ENCODE measurements at places on chromosomes 1 and 21.
A peak's percentile ranks its signal among the peaks of the same experiment; 100 is the strongest.

GRCh38 chr1:179952186-179952585 is 2.4 kb upstream of the CEP350 start:
- DNase-seq, result no peak

DNA sequence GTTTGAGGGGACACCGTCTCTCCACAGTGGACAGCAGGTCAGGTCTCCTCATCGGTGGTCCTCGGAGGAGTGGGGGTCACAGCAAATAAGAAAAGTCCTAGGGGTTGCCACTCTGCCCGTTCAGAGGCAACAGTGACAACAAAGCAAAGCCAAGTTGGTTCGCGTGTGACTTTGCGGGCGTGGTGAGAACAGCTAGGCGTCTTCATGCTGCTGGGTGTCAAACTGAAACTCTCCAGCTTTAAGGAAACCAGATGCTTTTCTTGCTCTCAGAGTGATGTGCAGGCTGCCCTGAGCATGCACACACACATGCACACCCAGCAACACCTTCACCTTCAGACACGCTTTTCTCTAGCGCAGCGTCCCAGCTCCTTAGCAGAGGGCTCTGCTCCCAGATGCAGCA is 70.1 kb upstream of the ARHGEF16 start:
- no peak for DNase-seq

DNA sequence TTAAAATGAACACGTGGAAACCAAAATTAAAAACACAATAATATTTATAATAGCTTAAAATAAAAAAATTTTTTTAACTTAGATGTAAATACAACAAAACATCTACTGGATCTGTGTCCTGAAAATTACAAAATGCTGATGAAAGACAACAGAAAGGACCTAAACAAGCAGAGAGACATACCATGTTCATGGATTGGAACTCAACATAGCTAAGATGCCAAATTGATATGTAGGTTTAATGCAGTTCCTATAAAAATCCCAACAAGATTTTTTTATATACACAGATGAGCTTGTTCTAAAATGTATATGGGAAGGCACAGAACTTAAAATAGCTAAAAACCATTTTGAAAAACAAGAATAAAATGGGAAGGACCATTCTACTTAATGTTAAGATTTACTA is 81.4 kb downstream of the TRIM11 start:
- DNase-seq, result no peak

GRCh38 chr1:53327182-53327913 is 522 bp downstream of the LRP8 start:
- peak; percentile 64 for DNase-seq

GRCh38 chr1:109138358-109138757 is 24.4 kb downstream of the ELAPOR1 start:
- DNase-seq, result no peak

GRCh38 chr1:88302843-88303486 is 381.1 kb upstream of the PKN2 start:
- DNase-seq, result no peak

GRCh38 chr1:200351826-200352549 is 57.8 kb downstream of the ZNF281 start:
- no peak for DNase-seq

GRCh38 chr1:3776231-3776961 is 3.8 kb downstream of the SMIM1 start:
- DNase-seq, result no peak

GRCh38 chr1:28195780-28196179 is 19.3 kb upstream of the PTAFR start:
- DNase-seq, result no peak

DNA sequence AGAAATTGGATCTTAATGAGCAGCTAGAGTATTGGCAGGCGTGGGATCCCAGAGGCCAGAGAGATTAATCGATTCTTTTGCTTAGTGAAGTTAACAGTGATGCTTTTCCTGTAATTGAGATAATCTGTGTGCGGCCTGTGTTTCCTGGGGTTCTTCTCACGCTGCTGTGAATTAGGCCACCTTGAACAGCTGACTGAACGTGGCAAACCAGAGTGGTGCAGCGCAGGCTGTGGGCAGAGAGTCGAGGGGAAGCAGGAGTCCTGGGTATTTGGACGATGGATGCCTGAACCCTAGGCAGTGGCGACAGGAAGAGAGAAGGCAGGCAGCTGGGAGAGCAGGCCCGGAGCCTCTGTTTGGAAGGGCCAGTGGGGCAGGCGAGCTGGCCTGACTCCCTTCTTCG is 51.7 kb downstream of the RYR2 start:
- DNase-seq, result no peak

DNA sequence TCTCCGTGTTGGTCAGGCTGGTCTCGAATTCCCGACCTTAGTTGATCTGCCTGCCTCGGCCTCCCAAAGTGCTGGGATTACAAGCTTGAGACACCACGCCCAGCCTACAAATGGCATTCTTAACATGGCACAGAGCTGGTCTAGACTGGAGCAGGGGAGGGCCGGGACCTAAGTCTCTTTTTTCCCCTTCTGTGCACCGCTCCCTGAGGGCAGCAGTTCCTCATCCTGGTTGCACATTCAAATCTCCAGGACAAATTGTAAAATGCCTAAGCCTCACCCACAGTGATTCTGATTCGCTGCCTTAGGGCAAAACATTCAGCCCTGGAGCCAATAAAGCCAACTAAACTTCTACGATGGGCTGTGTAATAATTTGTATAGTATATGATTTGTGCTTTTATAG is 10.1 kb upstream of the AVPR1B start:
- no peak for DNase-seq

DNA sequence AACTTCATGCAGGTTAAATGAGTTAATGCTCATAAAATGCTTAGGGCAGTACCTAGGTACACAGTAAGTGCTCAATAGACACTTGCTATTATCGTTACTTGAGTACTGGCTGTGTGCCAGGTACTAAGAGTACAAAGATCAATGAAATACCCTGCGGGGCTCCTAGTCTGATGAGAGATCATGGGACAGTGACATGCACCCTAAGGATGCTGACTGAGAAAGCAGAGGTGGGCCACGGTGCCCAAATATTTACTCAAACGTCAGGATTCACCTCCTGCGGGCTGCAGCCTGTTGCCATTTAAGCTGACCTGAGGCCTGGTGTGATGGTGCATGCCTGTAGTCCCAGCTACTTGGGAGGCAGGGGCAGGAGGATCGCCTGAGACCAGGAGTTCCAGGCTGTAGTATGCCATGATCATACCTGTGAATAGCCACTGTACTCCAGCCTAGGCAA is 19.8 kb upstream of the LUZP1 start:
- DNase-seq, result no peak

- DNase-seq, result no peak
Measured at GRCh38 chr1:19620786-19621185, 23.3 kb upstream of the NBL1 start.

GRCh38 chr1:34889705-34890104 is 30.2 kb upstream of the SMIM12 start:
- DNase-seq, result no peak

GRCh38 chr1:37868466-37868865 is 9.1 kb upstream of the MTF1 start:
- DNase-seq, result no peak

- no peak for DNase-seq
Measured at GRCh38 chr1:165063181-165063965, 293.1 kb downstream of the LMX1A start.

DNA sequence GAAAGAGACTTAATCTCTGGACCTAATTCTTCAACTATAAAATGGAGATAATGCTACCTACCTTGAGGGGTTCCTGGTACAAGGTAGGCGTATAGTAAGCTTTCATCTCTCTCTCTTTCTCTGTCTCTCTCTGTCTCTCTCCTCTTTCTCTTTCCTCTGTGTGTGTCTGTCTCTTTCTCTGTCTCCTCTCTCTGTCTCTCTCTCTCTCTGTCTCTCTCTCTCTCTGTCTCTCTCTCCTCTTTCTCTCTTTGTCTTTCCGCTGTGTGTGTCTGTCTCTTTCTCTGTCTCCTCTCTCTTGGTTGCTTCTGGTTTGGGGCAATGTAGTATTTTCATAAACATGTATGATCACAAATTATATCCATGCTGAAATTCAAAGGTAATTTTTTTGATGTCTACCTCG is 76.1 kb upstream of the UBE2U start:
- no peak for DNase-seq

DNA sequence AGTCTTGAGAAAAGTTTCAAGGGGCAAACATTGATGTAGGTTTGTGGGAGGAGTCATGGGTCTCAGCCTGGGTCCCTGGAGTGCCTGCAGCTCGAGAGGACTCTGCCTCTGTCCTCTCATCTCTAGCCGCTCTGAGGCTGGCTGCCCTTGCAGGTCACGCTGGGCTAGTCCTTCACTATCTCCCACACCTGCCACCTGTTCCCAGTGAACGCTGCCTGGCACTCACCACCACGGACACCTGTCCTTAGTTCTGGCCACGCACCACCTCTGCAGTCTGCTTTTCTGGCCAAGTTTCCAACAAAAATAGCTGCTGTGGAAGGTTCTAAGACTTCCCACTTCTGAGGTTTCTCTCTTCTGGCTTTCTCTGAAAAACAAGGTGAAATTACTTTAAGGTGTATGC is 52.5 kb downstream of the SH3BGR start:
- no peak for DNase-seq

- no peak for DNase-seq
Measured at GRCh38 chr1:220032911-220033310, 13.4 kb downstream of the EPRS1 start.

- DNase-seq, result no peak
Measured at GRCh38 chr1:159532922-159533321, 2.9 kb downstream of the OR10J5 start.

DNA sequence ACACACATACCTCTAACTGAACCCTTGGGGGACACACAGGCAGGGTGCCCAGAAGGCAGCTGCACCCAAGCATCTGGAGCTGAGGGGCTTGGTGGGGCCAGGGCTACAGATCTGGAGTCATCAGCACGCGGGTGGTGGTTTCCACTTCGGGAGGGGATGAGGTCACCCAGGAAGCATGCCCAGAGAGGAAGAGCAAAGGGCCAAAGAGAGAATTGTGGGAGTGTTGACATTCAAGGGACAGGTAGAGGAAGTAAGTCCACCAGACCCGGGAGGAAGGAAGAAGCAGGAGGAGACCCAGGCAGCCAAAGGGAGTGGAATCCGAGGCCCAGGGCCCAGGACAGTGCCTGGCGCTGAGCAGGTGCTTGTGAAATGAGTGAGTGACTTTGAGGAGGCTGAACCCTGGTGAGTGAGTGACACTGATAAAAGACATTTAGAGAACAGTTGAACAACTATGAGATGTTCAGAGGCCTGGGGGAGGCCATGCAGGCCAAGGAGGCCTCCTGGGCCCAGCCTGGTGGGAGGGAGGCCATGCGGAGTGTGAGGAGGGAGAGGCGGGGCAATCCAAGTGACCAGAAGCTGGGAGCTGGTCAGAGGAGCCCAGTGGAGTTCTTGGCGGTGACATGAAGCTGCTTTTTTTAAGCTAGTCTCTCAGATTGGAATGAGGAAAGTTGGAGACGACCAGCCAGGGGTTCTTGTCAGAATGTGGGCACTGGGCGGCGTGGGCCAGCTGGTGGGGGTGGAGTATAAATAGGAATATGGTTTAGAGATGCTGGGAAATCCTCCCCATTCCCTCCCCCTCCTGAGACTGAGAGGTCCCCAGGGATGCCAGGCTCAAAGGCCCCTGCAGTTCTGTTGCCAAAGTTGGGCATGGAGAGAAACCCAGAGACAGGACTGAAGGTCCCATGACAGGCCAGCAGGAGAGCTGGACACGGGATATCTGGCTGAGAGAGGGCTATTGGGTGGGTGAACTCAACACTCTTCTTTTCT is 7.9 kb downstream of the CDK18 start:
- no peak for DNase-seq

GRCh38 chr21:46171585-46171984 is 12.7 kb downstream of the SPATC1L start:
- DNase-seq, result no peak

GRCh38 chr1:86748622-86749373 is 44.4 kb downstream of the SH3GLB1 start:
- no peak for DNase-seq

DNA sequence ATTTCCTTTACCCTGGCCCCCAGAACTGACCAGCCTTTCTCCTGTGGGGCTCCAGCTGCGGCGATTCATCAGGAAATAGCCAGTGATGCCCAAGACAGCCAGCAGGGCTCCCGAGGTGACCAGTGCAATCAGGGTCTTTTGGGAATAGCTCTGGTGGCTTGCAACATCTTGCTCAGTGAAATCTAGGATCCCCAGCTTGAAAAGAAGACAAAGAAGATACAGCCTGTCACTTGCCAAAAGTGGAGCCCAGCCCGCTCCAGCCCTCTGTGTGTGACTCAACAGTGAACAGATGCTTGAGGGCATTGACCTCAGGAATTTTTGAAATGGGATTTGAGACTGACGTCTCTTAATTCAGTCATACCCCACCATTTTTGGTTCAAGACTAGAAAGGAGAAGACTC is 22.3 kb downstream of the CD34 start:
- no peak for DNase-seq

GRCh38 chr1:172483448-172483847 is 39.6 kb upstream of the PIGC start:
- no peak for DNase-seq

GRCh38 chr1:192927496-192927895 is 118.7 kb downstream of the RGS2 start:
- DNase-seq, result no peak

DNA sequence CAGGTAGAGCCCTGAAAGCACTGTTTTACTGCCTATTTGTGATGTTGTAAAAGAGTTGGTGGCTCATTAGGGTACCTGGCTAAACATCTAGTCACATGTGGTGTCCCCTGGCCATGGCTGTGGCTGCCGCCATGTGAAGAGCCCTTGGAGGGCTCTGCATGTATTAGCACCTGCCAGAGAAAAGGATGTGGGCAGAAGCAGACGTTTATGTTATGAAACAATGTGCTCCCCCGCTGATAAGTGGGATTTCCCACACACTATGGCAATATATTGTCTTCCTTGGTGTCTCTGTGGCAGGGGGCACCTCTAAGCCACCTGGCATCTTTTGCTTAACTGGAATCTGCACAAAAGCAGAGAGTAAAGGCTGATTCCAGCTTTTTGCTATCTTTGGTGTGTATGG is 9.6 kb downstream of the TENT5C start:
- DNase-seq, result no peak

DNA sequence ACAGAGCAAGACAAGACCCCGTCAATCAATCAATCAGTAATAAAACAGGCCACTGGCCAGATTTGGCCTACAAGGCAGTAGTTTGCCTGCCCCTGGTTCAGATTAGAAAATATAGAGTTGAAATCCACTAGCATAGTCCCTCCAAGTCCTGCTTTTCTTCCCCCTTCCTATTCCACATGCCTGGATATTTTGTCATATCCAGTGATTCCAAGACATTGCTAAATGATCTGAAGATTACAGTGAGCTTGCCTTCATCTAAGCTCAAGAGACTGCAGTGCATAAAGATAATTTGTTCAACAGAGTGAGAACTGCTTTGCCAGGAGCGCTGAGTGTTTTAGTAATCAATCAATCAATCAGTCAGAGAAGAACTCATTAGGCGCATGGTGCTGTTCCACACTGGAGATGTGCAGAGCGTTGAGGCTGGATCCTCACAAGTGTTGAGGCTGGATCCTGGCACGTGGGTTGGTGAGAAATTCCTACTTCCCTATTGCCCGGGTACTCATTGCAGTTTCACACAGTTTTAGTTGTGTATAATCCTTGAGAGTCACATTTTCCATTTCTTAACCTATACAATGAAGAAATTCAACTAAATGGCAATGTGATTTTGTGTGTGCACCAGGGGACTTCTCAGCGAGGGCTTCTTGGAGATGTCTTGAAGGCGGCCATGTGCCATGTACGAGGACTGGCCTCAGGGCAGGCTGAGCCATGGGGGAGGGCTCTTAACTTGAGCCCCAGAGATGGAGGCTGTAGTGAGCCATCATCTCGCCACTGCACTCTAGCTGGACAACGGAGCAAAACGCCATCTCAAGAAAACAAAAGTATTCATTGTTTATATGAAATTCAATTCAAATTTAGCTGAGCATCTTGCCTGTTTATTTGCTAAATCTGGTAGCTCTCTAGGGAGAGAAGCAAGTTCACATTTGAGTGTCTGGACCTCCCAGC is 76.3 kb downstream of the TOMM20 start:
- DNase-seq, result no peak

Data from stimulated activated CD4-positive, alpha-beta T cell treated with anti-CD3 and anti-CD28 coated beads, Interleukin-2, amount 100 ng/mL, for 24 hours (primary cell).